ENCODE measurements at places on chromosomes 6 and 20.

DNA sequence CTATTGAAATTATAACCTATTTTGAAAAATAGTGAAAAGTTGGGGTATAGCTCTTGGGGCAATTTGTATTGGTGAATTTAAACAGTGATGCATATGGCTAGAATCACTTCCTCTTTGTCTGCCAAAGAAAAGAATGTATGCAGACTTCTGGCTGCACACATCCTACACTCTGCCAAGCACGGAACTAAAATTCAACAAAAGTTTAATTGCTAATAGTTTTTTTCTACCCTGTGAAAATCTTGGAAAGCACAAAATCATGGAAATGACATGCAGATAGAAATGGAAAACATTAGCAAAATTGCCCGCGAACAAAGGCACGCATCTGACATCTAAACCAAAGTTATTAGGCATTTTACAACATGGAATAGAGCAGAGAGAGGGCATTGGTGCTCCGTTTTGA, 106.4 kb upstream of the PDE10A start:
- no peak for DNase-seq

DNA sequence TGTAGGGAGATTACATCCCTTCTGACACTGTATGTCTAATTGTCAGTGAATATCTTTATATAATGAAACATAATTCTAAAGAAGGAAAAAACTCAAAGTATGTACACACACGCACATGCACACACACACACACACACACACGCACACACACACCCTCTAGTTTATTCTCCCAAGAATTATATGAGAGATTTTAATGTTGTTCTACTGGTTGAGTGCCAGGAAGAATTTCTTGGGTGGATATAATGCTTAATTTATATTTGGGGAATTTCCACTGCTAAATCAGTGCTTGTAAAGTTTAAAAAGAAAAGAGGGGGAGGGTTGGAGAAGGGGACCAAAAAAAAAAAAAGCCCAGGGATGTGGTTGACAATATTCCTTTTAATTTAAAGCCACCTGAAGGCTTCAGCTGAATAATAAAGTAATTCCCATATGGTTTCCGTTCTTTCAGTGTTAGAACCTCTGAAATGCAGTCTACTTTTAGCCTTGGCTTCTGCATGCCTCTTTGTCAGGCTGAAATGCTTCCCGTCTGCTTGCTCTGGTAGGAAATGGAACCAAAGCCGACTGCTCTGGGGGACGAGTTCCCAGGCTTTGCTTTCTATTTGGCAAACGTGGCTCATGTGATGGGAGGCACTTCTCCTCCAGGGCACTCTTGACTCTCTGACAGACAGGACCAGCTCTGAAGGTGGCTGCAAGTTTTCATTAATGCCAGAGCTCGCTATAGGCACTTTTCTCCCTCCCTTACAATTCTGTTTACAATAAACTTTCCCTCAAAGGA, 225.4 kb downstream of the PRL start:
- DNase-seq = no peak

DNA sequence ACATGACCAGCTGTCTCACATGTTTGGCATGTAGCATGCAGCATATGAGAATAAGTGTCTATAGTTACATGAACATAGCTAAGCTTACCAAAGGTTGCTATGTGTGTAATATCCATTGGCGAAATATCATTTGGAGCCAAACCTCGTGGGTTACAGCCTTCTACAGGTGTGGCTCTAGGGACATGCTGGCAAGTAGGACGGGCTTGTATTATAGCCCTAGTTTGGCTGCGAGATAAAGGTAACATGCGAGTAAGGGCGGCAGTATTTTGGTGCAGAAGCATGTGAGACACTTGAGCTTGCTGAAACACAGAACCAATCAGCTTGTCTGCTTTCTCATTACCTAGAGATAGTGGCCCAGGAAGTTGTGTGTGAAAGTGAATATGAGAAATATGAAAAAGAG, 6.5 kb upstream of the ABHD12 start:
- no peak for DNase-seq

DNA sequence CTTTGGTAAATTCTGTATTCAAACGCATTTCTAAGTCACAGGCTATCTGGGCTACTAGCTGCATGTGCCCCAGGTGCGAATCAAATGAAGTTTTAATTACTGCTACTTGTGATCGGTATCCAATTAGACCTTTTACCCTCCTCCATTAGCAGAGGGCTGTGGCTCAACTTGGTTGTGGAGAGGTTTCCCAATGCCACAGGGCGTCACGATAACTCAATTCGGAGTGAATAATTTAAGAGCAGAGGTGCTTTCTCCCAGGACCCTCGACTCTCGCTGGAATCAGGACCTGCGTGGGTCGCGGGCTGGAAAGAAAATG, 640 bp downstream of the SAYSD1 start:
- no peak for DNase-seq
